Metanephros (tissue), 2 donors: ENCODE measurements at places on chromosomes 7 and 10. TPM values are rescaled to one million over a fixed set of nuclear protein-coding genes. Genes with fewer than 3 reads are reported as not detected.

Gene IL2RA
- total RNA-seq: 1.5 TPM

Gene C1GALT1
- total RNA-seq: 30.9 TPM

Gene SERPINE1
- total RNA-seq: 3.4 TPM

Gene OIT3
- 2.4 TPM for total RNA-seq

Gene CCL26
- total RNA-seq: not detected

Gene CPN1
- 2.2 TPM for total RNA-seq

Gene AS3MT
- total RNA-seq: 8.0 TPM

Gene POLR2J2
- total RNA-seq: 4.4 TPM

Gene CRYGN
- 1.2 TPM for total RNA-seq

Gene VSTM4
- total RNA-seq: 21.5 TPM

Gene CNPY4
- 24.8 TPM for total RNA-seq

Gene RNF32
- 1.1 TPM for total RNA-seq

Gene NUTM2D
- 5.0 TPM for total RNA-seq

Gene TMEM229A
- 0.06 TPM for total RNA-seq
